ENCODE measurements at places on chromosomes 16 and 17. TPM values are rescaled to one million over a fixed set of nuclear protein-coding genes. Genes with fewer than 3 reads are reported as not detected.

Gene FOXN1
- total RNA-seq: not detected

Gene GRB7
- 0.81 TPM for total RNA-seq

Gene RHBDL1
- not detected for total RNA-seq

Gene KRTAP4-6
- total RNA-seq: not detected

Gene GNG13
- not detected for total RNA-seq

Gene PLCD3
- 33.5 TPM for total RNA-seq

Gene CDIPT
- total RNA-seq: 146 TPM
